ENCODE measurements at places on chromosomes 7 and 10.
A peak's percentile ranks its signal among the peaks of the same experiment; 100 is the strongest.

DNA sequence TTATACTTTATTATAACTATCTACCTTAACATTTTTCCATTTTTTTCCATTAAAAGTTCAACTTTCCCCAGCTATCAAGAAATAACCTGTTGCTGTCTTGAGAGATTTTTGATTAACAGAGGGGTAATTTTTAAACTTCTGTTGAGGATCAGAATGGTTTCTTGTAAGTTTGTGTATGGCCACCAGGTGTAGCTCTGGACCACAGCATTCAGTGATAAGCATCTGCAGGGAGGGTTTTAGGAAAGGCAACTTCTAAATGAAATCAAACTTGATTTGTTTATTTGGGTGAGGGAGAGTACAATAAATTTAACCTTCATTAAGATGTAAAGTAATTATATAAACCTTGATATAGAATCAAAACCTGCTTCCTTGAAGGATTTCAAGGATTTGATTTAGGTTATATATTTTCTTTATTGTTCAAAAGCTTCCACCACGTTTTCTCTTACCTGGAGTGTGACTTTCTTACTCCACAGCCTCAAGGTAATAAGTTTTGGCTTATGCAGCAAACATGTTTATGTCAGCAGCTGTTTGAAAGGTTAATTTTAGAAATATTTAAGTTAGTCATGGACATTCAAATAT lies 153.3 kb downstream of the STK31 start:
- no peak for DNase-seq

DNA sequence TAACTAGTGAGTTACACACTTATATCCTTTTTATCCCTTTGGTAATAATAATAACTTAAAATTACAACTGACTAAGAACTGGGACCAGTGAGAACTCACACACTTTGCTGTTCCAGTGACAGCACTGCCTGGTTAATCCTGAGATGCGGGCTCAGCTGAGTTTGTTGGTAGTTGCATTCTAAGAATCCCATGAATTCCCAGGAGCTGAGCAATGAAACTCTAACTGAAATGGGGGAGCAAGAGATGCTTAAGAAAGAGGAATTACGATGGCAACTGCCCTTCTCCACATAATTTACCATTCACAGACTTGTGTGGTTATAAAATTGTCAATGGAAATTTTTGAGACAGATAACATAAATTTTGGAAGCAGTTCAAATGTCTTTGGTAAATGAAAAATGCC lies 659.4 kb downstream of the MAGI2 start:
- DNase-seq: no peak

DNA sequence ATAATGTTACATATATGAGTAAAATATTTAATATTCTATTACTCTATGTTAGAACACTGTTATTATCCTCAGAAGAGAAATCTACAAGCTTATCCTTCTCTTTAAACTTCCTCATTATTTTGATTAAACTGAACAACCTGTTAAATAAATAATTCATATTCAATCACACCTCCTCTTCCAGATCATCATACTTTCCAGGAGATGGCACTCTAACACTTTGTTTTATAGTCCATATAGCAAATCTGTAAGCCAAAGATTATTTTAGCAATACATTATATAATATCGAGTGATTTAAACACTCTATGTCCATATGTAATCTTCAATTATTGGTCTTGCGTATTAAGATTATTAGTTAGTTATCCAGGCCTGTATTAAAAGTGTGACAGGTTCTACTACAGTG lies 694.1 kb downstream of the ANKRD7 start:
- no peak for DNase-seq

DNA sequence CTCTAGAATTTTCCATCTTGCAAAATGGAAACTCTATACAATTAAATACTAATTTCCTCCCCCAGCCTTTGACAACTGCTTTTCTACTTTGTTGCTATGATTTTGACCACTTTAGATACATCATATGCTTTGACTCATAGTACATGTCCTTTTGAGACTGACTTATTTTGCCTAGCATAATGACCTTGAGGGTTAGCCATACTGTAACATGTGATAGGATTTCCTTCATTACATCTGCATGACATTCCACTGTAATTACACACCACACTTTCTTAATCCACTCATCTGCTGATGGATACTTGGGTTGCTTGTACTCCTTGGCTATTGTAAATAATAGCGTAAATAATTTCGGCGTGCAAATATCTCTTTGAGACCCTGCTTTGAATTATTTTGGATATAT lies 127.7 kb downstream of the JAZF1 start:
- no peak for DNase-seq

DNA sequence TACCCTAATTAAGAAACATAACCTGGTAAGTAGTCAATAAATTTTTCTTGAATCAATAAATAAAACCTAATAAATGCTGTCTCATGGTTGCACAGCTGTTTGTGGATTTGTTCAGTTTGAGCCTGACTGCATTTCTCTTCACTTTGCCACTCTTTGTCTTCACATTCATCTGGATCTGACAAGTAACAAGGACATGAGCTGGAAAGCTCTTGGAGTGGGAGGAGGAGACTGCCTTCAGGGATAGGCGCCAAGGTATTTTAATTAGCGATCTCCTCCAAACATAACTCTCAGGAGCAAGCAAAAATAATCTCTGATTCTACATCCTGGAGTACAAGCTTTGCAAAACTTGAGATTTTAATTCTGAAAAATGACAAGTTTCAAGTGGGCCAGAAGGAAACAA lies 251.0 kb downstream of the BMPER start:
- DNase-seq: no peak

DNA sequence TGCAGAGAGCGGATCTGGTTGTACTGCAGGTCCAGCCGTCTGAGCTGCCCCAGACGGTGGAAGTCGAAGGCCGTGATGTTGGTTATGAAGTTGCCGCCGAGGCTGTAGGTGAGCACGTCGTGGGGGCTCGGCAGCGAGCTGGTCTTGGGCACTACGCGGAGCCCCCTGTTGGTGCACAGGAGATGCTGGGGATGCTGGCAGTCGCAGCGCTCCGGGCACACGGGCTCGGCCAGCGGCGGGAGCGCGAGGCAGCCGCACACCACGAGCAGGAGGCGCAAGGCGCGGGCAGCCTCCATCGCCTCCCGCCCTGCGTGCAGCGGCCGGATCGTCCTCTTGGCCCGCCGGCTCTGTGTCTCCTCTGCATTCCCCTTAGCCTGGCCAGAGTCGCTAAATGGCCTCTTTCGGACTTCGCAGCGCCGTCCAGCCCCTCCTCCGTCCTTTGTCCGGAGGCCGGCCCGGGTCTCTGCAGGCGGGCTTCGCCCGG lies 337 bp downstream of the TRIL start:
- no peak for DNase-seq

DNA sequence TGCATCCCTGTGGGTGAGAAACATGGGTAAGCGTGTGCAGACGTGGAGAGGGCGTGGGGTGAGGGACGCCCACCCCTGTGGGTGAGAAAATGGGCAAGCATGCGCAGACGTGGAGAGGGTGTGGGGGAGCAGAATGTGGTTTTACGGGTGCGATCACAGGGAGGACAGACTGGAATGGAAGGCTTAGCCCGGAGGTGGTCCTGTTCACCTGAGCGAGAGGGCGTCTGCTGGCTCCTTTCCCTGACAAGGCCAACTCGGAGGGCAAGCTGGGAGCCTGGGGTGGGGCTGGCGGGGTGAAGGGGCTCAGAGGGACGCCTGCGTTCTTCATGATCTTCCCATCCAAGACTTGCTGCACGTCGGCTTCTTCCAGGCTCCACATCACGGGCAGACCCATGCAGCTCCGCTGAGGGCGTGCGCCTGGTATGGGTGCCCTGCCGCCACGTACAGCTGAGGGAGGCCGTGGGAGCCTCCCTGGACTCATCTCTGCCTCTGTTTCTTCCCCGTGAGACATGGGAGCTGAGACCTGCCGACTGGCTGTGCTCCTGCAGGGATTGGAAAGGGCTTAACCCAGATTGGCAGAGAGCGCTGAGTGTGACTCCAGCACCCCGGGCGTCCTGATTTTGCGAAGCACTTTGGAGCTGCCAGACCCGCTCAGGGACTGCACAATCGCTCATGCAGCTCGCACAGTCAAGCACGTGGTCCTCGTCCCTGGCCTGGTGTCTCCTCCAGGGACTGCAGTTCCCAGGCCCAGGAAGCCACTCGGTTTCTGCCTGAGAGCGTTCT lies 74.3 kb upstream of the SHH start:
- no peak for DNase-seq

DNA sequence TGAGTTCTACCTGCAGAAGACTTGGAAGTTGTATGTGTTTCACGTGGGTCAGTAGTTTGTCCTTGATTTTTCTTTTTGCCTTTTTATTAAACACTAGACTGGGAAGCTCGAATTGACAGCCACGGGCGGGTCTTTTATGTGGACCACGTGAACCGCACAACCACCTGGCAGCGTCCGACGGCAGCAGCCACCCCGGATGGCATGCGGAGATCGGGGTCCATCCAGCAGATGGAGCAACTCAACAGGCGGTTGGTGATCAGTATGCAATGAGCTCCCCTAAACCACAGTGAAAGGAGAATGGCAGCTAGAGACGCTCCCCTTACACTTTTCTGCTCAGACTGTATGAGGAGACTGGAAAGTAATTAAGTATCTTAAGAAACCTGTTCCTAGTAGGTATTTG lies 126.7 kb upstream of the STK17A start:
- no peak for DNase-seq

- no peak for DNase-seq
Measured at GRCh38 chr10:58896229-58896628, 280.2 kb upstream of the PHYHIPL start.

DNA sequence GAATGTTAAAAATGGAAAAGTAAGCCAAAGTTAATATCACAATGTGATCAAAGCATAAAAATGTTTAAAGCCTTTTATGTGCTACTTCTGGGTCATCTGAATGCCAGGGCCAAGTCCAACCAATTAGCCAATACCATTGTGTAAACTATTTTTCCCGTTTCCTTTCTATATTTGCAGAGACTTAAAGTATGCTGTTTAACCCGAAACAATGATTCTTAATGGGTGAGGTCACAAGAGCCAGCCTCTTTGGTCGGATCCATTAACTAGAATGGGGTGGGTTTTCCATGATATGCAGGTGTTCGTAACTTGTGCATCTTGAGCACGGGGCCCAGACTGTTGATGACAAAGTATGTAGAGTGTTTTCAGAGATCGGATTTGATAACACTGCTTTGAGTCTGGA lies 111.3 kb upstream of the IGFBP3 start:
- DNase-seq: no peak

GRCh38 chr7:1692515-1693418 lies 22.7 kb downstream of the ELFN1 start:
- DNase-seq: peak; percentile 12

DNA sequence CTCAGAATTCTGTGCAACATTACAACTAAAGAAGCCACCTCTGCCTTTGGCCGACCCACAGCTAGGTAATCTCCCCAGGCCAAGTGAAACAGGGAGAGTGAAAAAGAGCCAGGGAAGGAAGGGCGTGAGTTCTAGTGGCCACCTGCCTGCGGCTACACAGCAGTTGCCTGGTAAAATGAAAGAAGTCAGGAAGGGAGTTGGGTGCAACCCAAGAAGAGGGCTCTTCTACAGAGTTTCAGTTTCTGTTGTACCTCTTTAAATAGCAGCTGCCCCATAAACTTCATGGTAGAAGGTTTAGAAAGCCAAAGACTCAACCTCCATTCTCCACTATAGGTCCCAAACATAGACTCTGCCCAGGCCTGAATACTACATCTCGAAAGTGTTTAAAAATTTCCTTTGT lies 76.2 kb upstream of the TMEM168 start:
- DNase-seq: no peak

DNA sequence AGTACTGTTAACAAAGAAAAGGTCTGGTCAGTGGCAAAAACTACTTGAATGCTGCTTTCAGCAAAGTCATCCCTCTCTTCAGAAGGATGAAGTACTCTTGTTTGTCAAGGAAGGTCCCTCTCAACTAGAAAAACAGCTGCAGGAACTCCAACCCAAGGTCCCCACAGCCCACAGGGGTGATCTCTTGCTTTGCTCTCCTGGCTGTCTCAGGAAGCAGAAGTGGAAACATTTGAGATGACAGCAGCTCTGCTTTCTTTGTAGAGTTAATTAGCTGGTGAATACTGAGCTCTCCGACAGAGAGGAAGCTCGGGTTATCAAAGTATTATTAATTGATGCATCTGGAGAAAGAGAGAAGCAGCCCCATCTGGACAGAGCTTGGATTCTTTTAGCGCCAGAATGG lies 25.4 kb upstream of the LRGUK start:
- no peak for DNase-seq

GRCh38 chr7:35555386-35555785 lies 139.5 kb downstream of the HERPUD2 start:
- no peak for DNase-seq

DNA sequence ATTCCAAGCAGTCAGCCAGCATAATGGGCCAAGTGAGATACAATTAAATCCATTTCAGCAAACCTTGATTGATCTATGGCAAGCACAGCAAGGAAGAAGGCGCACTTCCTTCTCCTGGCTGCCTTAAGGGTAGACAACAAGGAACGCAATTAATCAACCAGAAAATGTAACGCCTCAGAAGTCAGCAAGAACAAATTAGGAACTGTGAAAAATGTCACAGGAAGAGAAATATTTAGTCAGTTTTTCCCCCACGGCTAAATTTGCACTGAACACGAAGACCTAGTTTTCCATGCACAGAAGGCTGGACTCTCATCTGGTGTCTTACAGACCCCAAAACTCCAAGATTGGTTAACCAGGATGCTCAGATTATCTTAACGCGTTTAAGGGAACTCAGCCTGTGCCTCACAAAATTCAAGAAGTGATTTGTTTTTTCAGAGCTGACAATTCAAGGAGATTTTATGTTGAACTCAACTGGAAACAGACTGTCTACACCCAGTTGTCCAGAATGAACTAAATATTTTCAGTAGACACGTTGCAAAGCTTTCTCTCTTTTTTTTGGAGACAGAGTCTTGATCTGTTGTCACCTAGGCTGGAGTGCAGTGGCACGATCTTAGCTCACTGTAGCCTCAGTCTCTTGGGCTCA lies 14.2 kb downstream of the SNX8 start:
- no peak for DNase-seq

GRCh38 chr7:20562461-20562860 lies 53.0 kb upstream of the ABCB5 start:
- no peak for DNase-seq
